ENCODE measurements at places on chromosomes 4 and X. TPM values are rescaled to one million over a fixed set of nuclear protein-coding genes. Genes with fewer than 3 reads are reported as not detected.

The GABRE gene
- total RNA-seq, result 33.6 TPM

The USP17L21 gene
- total RNA-seq, result not detected

The CCNA2 gene
- 5.1 TPM for total RNA-seq

The RS1 gene
- total RNA-seq, result not detected

The PCSK1N gene
- total RNA-seq, result 10.7 TPM

The IL2 gene
- not detected for total RNA-seq

The ODAPH gene
- total RNA-seq, result not detected

The ADD1 gene
- 199 TPM for total RNA-seq

The CDX4 gene
- total RNA-seq, result not detected

The CPZ gene
- total RNA-seq, result 24.4 TPM

The PUDP gene
- total RNA-seq, result 5.9 TPM

The NDST3 gene
- total RNA-seq, result not detected

The NMU gene
- not detected for total RNA-seq

The RTL3 gene
- total RNA-seq, result 0.07 TPM

The SETD7 gene
- total RNA-seq, result 121 TPM

The MAMLD1 gene
- 1.1 TPM for total RNA-seq

The GABRA4 gene
- not detected for total RNA-seq

The DDIT4L gene
- 5.0 TPM for total RNA-seq

The F8A3 gene
- 1.7 TPM for total RNA-seq

The USP17L18 gene
- total RNA-seq, result not detected

The SLC2A9 gene
- total RNA-seq, result 3.8 TPM

The SHOX gene
- total RNA-seq, result not detected

The TLR2 gene
- total RNA-seq, result 0.07 TPM

The GNRHR gene
- not detected for total RNA-seq

The KIAA1210 gene
- total RNA-seq, result not detected

The CT45A3 gene
- total RNA-seq, result not detected

The DBET gene
- not detected for total RNA-seq

The DMRTC1B gene
- total RNA-seq, result not detected

The GPRASP2 gene
- 14.2 TPM for total RNA-seq

The TLL1 gene
- 0.10 TPM for total RNA-seq

Measured in smooth muscle cell of the pulmonary artery (primary cell).